ENCODE measurements at places on chromosomes 16 and 17. TPM values are rescaled to one million over a fixed set of nuclear protein-coding genes. Genes with fewer than 3 reads are reported as not detected.
A peak's percentile ranks its signal among the peaks of the same experiment; 100 is the strongest.

Gene PPL
- total RNA-seq, result 0.07 TPM

DNA sequence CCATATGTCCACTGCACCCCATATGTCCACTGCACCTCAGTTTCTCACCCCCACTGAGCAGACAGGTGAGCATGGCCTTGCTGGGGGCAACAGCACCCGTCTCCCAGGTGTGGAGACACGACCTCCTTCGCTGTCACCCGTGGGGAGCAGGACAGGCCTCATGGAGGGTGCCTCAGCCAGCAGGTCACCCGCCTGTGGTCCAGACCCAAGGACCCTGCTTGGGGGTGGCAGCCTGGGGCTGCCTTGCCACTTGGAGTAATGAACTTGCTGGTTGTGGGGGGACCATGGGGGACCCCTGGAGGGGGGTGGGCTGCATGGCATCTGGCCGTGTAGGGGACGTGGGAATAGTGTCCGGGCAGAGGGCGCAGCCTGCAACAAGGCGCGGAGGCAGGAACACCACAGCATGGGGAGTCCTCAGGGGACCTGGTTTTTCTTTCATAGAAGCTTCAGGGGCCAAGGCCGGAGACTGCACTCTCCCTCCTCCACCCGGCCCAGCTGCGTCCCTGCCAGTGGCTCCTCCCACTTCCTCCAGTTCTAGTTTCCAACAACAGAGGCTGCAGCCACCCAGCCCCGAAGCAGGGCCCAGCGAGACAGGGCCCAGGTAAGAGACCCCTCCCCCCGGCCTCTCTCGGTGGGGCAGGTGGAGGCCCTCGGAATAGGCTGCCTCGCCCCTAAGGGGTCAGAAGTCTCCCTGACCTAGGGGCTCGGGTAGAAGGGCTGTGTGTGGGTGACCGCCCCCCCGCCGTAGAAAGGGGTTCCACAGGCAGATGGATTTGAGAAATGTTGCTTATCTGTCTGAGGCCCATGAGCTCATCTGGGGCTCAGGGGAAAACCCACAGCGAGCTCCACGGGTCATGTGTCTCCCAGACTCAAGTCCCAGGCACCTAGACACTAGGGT, at the start of gene NHLRC4:
TSS of gene NHLRC4 (plus strand) at position 531 of the 898 bp plus-strand sequence. CDS start 1,043 bp downstream, outside the sequence.
- no peaks in the 10 kb centered on the region for H3K36me3 ChIP-seq
- peak within 1 kb of the TSS; percentile 33 for H3K4me3 ChIP-seq
- peak within 1 kb of the TSS; percentile 81 for H3K27ac ChIP-seq
- H3K4me1 ChIP-seq, result peaks cover 90% of the 10 kb centered on the region
- H3K27me3 ChIP-seq, result no peaks in the 10 kb centered on the region
- peak; percentile 93 for DNase-seq

DNA sequence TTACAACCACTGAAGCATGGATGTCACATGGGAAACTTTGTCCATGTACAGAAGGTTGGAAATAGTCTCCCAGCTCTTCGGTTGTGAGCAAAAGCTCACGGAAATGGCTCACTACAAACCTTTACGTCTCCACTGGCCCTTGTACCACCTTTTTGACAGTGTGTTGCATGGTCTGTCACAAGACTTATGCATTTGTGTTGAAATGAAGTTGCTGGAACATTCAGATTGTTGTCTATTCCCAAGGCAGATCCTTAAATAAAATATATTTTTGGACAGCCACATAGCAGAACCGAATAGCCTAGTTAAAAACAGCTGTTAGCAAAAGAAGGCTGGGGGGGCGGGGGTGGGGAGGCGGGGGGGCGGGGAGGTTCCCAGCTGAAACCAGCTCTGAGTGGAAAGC, 39.2 kb downstream of the KNOP1 start:
- no peak overlapping the region for H3K4me3 ChIP-seq
- H3K36me3 ChIP-seq, result peaks cover 4% of the 10 kb centered on the region
- no peak overlapping the region for H3K27ac ChIP-seq
- no peaks in the 10 kb centered on the region for H3K27me3 ChIP-seq
- no peaks in the 10 kb centered on the region for H3K4me1 ChIP-seq

DNA sequence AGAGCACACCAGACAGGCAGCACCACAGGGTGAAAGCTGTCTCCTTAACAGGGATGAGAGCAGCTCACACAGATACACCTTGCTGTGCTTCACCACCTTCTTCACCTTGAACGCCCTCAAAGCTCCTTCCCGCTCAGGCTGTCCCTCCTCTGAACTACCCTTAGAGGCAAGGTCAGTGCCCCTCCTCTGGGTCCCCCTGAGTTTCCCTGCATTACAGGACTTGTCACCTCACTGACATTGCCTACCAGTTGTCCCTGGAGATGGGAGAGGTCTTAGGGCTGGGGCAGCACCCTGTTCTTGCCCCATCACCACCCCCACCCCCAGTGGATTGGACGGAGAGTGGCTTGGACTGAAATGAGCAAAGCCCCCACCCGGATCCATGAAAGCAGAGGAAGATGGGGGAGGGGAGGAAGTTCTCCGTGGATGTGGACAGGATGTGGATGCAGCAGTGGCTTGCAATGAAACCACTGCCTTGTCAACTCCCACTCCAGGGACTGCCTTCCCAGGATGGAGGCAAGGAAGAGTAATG, 73.2 kb upstream of the CDH5 start:
- H3K36me3 ChIP-seq, result no peaks in the 10 kb centered on the region
- no peaks in the 10 kb centered on the region for H3K4me1 ChIP-seq
- no peak overlapping the region for H3K4me3 ChIP-seq
- H3K27me3 ChIP-seq, result 0 out of 2 replicates have a peak, but pooled peaks cover 4% of the 10 kb centered on the region
- no peak for DNase-seq
- H3K27ac ChIP-seq, result no peak overlapping the region

Gene KCNH6
- total RNA-seq, result not detected

Gene LPO
- 0.11 TPM for total RNA-seq

DNA sequence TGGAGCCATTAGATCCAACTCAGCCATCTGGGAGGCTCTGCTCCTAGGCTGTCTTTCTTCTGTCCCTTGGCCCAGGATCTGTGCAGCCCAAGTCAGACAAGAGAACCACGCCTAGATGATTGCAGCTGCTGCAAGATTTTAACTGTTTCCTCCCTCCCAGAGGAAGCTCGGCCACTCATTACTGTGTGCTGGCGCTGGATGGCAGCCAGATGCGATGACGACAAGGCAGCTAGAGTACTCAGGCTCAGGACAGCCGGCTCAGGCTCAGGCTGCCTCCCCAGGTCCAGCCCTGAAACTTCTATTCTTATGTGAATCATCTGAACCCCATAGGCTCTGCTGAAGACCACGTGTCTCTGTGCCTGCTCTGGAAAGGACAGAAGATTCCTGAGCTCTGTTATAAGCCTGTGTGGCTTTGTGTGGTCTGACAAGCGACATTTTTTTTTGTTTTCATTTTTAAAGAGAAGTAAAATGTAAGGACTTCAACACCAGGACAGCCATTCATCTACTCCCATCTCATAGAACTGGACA, 32.1 kb upstream of the FBXW10B start:
- peak overlapping the region; percentile 66 for H3K27ac ChIP-seq
- H3K4me3 ChIP-seq, result peak overlapping the region; percentile 14
- DNase-seq, result peak; percentile 76
- H3K27me3 ChIP-seq, result no peaks in the 10 kb centered on the region
- peaks cover 11% of the 10 kb centered on the region for H3K4me1 ChIP-seq

- DNase-seq, result no peak
- no peak overlapping the region for H3K4me3 ChIP-seq
- H3K36me3 ChIP-seq, result no peaks in the 10 kb centered on the region
- H3K27me3 ChIP-seq, result no peaks in the 10 kb centered on the region
These were observed 239.2 kb upstream of the MAF start for GRCh38 chr16:79839466-79840341.

Gene IGFALS
- not detected for total RNA-seq
